HuH-7 (cell line): ENCODE measurements at places on chromosomes 4 and X.

GRCh38 chr4:3041192-3042142 is 32.9 kb downstream of the HTT-AS start:
- DNase-seq, result peak; percentile 43

DNA sequence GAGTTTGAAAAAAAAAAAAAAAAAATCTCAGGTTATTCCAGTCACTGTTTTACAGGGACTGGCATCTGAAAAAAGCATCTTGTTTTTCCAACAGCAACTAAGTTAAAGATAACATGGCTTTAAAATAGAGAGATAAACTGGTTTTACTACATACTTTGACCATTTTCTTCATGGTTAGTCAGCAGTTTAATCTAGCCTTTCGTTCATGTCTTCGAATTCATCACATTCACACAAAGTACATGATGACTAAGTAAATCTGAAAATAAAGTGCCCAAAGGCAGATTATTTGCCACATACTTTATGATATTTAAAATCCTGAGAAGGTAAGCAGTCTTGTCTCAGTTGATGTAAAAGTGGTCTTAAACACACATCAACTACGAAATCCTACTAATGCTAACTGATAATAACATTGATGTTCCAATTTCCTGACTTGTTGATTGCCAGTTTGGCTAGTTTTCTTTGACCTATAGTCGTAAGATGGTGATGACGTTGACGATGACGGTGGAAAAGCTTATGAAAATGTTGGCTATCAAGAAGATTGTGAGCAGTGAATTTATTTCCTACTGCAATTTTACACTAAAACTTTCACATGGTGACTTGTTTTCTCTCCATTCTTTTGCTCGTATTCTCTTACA is 540.5 kb upstream of the BOD1L1 start:
- DNase-seq, result no peak

- DNase-seq, result no peak
Observed at GRCh38 chr4:128471576-128471975, 184.0 kb upstream of the PGRMC2 start.

DNA sequence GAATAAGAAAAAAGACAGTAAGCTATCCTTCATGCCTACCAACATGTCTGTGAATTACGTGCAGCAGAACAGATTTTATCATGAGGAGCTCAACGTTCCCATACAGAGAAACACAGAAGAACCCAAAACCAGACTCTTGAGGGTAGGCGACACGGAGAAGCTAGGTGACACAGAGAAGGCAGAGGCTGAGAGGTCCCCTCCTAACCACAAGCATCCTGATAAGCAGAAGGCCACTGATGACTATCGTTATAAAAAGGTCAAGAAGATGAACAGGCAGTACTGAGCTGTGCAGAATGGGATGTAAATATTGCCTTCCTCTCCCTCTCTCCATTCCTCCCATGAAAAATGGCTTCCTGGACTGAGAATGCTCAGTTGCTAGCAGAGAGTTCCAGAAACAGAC is 350.2 kb upstream of the BOD1L1 start:
- DNase-seq, result no peak

GRCh38 chr4:164239976-164240375 is 514.0 kb upstream of the SMIM31 start:
- no peak for DNase-seq

DNA sequence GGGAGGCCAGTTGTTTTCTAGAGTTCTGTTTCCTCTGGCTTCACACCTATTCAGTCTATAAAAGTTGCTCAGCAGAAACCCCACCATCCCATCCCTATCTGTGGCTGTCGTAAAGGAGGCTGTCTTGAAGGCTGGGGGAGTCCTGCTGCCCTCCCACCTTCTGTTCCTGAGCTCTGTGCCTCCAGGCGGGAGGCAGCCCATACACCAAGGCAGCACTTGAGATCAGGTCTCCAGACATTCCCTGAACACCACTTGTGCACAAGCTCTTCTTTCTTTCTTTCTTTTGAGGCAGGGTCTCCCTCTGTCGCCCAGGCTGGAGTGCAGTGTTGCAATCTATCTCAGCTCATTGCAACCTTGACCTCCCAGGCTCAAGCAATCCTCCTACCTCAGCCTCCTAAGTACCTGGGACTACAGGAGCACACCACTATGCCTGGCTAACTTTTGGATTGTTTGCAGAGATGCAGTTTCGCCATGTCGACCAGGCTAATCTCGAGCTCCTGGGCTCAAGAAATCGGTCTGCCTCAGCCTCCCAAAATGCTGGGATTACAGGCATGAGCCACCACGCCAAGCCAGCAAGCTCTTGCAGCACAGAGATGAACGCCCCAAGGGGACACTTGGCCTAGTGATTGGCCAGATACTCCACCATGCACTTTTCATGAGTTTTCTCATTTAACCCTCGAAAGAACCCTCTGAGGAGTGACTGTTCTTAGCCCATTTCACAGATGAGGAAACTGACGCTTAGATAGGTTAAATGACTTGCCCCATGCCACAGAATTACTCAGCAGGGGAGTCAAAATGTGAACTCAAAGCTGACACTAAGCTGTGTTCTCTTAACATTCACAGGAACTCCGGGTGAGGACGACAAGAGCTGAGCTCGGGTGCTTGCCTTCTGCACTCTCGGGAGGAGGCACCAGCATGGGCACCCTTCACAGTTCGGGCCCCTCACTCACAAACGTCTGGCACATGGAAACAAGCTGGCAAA is 55.8 kb upstream of the ENPP6 start:
- no peak for DNase-seq

DNA sequence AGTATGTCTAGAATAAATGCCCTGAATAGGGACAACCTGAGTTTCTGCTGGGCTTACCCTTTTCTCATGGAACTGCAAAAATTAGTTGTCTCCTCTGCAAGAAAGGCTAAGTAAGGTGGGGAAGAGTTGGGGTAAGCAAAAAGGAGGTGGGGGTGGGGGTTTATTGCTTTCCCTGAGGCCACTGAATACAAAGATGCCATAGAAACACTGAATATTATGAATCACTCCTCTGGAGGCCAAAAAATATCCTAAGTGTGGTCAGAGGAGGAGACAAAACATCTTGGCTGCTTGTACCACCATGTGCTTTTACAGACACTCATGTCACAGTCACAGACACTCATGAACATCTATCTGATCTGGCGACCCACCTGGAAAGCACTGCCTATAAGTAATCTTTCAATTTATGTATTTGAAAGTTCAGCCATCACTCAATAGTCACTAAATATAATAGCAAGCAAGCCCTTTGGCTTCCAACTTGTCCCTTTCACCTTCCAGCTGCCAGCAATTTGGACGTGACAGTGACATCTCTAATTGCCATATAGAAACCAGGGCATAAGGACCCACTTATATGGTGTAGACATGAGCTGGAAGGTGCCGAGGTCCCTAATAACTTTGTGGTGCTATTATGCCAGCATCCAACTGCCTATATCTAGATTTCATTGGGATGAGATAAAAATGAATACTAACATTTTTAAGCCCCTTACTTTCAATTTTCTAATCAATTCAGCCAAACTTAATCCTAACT is 122.7 kb upstream of the CBR4 start:
- no peak for DNase-seq

- DNase-seq, result no peak
Observed at GRCh38 chr4:117378942-117379341, 293.6 kb upstream of the TRAM1L1 start.

DNA sequence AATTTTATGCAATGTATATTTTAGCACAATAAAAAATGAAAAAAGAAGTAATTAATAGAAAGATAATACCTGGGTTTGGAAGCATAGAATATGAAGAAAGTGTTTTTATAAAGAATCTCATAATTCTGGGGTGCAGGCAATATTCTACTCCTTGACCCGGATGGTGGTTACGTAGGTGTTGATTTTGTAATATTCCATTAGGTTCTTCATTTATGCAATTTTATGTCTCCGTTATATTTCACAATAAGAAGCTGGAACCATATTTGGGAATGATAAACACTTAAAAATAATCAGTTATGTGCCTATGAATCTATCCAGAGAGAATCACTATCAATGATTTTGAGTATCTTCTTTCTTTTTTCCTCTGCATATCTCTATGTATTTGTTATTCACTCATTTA is 38.5 kb downstream of the CHRNA9 start:
- DNase-seq, result no peak

- no peak for DNase-seq
Observed at GRCh38 chr4:106454581-106454980, 86.0 kb upstream of the GIMD1 start.

- no peak for DNase-seq
Observed at GRCh38 chr4:40856277-40856839, 106.6 kb downstream of the NSUN7 start.

DNA sequence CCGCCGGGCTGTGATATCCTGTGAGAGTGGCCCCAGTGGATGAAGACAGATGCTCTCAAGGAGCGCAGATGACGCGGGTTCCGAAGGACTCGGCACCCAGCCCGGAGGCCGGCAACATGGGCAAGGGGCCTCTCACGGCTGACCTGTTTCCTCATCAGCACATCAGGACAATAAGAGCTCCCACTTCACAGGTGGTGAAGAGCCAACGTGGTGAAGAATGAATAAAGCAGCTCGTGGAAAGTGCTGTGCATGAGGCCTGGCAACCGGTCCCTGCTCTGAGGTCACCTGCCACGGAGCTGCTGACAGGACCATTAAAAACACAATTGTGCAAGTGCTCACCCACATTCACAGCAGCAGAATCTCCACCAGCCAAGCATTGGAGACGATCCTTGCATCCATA is 22.9 kb downstream of the ABLIM2 start:
- no peak for DNase-seq

DNA sequence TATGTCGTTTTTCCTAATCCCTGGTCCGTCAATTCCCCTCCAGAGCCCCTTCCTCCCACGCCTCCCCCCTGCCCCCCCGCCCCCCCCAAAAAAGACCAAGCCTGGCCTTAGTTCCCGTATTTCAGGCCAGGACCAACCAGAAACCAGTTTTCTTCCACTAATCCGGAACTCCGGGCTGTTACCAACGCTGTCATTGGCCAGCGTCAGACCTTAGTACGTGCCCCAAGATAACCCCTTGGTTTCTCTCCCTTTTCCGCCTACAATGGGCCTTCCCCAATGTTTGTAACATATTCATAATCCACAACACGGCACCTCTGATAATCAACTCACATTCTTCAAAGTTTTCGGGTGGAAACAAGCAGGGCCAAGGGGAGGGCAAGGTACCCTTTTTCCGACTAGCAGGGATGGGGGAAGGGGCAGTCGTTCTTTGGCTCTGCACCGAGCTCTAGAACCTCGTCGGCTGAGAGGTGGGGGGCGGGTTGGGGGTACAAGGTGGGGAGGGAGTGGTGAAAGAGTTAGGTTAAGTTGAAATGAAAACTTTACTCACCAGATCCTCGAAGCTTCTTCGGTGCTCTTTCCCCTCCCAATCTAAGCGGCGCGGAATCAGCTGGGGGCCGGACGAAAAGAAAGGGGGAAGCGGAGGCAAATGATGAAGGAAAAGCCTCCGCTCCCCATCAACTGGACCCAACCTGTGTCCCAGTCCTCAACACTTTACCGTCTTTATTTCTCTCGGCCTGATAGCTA is 1.5 kb downstream of the BRWD3 start:
- DNase-seq, result no peak

DNA sequence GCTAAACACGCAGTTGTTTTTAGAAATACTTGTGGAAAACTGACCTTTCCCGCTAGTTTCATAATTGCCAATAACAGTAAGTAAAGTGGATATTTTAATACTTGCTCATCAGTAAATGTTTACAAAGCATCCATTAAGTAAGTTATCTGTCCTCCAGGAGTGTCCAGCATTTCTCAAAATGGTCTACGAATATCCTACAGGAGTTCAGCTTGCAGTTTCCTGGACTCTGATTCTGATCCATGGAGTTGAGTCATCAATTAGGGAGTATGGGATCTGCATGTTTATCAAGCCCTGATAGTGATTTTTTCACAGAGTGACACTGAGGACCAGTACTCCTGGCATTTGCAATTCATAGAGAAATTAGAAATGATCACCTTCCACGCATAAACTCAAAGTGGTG is 325.2 kb upstream of the AADAT start:
- no peak for DNase-seq

DNA sequence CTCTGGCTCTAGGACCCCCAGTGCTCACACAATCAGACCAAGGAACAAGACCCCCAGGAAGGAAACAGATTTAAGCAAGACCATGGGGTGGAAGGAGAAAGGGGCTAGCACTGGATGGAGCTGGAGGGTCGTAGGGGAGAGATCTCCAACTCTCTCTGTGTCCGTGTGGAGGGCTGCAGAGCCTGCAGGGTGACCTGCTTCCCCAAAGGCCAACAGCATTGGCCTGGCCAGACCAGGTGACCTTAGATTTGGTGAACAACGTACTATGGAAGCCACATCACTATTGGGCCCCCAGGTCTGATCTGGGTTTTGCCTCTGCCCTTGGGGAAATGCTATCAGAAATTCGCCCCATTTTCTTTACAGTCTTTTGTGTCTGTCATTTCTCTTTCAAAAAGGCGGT is 26.0 kb downstream of the NLGN3 start:
- DNase-seq, result no peak

GRCh38 chrX:154739952-154740465 is 10.9 kb downstream of the GAB3 start:
- DNase-seq, result no peak

- no peak for DNase-seq
Observed at GRCh38 chr4:78079726-78080430, 22.8 kb downstream of the FRAS1 start.

GRCh38 chrX:133881007-133881406 is 104.4 kb downstream of the GPC3 start:
- DNase-seq, result no peak

GRCh38 chr4:24174602-24175001 is 284.8 kb upstream of the PPARGC1A start:
- DNase-seq, result no peak

DNA sequence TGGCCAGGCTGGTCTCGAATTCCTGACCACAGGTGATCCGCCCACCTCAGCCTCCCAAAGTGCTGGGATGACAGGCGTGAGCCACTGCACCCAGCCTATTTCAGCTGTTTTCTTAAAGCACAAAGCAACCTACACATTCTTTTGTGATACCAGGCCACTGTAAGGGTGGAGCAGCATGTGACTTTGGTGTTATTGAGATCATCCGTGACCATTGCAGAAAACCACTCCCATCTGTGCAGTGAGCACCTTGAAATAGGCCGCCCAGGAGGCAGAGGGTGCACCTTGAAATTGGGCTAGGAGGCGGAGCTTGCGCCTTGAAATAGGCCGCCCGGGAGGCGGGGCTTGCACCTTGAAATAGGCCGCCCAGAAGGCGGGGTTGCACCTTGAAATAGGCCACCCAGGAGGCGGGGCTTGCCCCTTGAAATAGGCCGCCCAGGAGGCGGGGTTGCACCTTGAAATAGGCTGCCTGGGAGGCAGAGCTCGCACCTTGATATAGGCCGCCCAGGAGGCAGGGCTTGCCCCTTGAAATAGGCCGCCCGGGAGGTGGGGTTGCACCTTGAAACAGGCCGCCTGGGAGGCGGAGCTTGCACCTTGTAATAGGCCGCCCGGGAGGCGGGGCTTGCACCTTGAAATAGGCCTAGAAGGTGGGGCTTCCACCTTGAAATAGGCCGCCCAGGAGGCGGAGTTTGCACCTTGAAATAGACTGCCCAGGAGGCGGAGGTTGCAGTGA is 9.0 kb upstream of the SLC25A6 start:
- DNase-seq, result no peak
